ENCODE measurements at places on chromosomes 7 and 10.

GRCh38 chr7:2118630-2119190 is 114.0 kb downstream of the MAD1L1 start:
- no peak for DNase-seq

- DNase-seq = no peak
Measured at GRCh38 chr10:9254353-9254752, 1199.9 kb downstream of the GATA3 start.

DNA sequence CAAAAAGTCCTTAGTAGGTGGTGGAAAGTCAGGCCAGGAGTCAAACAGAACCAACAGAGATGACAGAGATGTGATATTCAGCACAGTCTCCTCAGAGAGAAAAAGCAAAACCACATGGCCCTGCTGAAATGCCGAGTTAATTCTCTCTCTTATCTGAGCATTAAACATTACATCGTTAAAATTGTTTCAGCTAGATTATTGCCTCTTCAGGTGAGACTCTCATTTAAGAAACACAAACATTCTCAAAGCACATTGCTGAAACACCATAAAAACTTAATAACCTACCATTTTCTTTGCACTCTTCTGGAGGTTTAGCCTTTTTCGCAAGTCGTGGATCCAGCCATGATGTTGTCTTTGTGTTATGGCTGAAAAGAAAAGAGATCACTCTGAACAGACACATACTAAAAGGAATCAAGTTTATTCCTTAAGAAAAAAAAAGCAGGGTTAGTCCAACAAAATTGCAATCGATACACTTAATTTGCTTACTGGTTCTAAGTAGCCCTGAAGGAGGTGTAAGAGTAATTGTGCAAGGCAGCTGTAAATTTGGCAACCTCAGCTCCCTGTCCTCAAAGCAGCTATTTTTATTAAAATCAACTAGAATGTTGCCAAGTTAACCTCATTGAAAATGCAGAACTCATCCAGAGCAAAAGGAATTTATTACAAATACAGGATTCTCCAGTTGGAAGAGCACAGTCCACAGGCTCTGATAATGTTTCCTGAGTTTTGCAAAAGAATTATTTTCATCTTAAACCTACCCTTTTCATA is 691.1 kb downstream of the PHTF2 start:
- DNase-seq = no peak

- no peak for DNase-seq
Measured at GRCh38 chr10:33861016-33861704, 526.7 kb upstream of the NRP1 start.

GRCh38 chr10:69629897-69630650 is at the start of gene FAM241B:
FAM241B (plus strand) TSS chr10:69630247; CDS start chr10:69631744, 1,497 bp downstream.
- peak; percentile 76 for DNase-seq

DNA sequence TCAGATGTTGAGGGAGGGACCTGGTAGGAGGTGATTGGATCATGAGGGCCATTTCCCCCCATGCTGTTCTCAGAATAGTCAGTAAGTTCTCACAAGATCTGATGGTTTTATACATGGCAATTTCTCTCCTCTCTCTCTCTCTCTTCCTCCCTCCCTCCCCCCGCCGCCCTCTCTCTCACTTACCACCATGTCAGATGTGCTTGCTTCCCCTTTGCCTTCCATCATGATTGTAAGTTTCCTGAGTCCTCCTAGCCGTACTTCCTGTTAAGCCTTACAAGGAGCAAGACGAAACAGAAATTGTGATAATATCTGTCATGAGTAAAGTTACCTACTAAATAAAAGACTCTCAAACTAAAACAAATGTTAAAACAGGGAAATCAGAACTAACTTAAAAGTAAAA is 19.9 kb upstream of the GPR141 start:
- no peak for DNase-seq

GRCh38 chr7:141754939-141755338 is 9.0 kb upstream of the TAS2R3 start:
- DNase-seq = no peak

- no peak for DNase-seq
Measured at GRCh38 chr10:132698761-132699391, 87.1 kb downstream of the NKX6-2 start.

DNA sequence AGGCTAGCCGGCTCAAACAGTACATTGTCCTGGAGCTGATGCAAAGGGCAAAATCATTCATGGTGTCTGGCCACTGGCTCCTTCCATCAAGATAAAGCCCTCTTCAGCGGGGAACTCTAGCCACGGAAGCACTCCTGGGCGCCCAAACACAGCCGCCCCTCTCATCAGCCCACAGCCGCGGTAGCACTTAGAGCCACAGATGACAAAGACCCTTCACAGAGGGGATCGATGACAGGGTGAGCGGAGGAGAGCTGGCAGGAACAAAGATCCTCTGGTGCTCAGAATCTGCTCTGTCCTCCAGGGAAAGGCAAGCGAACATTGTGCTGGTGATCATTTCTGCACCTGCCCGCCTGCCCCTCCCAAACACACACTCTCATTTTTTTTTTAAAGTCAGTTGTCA is 222.2 kb upstream of the NRP1 start:
- peak; percentile 22 for DNase-seq

- no peak for DNase-seq
Measured at GRCh38 chr10:29389493-29389892, 100.6 kb downstream of the LYZL1 start.

DNA sequence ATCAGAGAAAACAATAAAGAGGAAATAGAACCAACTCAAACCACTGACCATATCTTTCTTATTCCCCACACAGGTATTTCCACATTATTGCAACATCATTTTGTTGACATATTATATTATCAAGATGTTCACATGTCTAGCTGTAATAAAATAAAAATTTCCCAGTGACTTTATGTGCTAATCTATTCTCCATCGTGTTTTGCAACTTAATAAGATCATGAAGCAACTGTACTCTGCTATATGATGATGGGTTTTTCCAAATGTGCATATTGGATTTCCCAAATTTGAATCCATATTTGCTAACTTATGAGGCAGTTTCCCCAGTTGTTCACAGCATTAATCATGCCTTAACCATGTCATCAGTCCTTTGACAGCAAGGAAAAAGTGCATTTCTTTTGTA is 127.8 kb downstream of the ITGB8 start:
- no peak for DNase-seq

GRCh38 chr10:92891885-92892690 is 43.8 kb downstream of the EXOC6 start:
- no peak for DNase-seq

DNA sequence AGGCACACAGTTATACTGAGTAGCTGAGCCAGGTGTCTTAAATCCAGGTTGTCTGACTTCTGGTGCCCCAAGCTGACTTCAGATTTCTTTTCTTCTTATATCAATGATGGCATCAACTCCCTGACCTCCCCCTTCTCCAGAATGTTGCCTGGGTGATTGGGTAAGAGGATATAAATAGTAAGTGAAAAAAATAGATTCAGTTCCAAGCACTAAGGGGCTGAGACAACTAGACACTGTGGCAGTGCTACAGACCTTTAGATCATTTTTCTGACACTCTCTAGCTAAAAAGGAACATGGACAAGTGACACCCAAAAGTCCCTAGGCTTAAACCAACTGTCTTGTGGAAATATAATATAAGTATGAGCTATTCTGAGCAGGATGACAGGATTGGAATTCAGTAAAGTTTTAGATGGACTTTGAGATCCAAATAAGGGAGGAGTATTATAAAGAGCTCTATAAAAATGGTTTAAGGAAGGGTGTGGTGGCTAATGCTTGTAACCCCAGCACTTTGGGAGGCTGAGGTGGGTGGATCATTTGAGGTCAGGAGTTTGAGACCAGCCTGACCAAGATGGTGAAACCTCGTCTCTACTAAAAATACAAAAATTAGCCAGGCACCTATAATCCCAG is 589.1 kb upstream of the GALNT17 start:
- no peak for DNase-seq

DNA sequence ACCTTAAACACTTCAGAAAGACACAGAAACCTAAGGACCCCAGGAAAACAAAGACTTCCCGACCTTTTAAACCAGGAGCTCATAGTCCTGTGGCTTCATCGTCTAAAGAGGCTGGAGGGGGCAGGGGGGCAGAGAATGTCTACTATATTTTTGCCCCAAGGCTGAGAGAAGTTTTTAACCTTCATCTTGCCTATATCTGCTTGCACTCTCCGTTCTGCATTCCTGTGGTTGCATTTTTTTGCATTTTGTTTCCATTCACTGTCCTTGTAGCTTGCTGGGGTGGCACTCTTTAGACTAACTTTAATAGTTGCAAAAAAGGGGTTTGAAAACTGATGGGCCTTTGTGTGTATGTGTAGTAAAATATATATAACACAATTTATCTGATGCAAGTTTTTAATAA is 23.7 kb downstream of the PRKAR2B start:
- no peak for DNase-seq

- no peak for DNase-seq
Measured at GRCh38 chr10:110612087-110612486, 32.0 kb upstream of the RBM20 start.

DNA sequence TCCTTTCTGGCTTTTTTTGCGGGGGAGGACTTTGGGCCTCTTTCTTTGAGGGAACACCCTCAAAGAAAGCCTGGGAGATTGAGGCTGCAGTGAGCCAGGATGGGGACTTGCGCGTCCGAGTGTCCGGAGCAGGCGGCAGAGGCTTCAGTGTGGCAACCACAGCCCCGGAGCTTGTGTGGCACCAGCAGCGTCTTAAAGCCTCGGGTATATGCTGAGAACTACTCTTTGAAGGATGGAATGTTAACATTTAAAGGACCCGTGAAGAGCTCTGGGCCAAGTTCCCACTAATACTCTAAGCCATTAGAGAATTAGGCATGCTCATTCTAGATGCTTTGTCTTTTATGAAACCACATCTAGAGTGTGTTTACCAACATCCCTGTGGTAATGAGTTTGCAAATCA is 168.2 kb downstream of the SEPTIN7 start:
- DNase-seq = no peak

DNA sequence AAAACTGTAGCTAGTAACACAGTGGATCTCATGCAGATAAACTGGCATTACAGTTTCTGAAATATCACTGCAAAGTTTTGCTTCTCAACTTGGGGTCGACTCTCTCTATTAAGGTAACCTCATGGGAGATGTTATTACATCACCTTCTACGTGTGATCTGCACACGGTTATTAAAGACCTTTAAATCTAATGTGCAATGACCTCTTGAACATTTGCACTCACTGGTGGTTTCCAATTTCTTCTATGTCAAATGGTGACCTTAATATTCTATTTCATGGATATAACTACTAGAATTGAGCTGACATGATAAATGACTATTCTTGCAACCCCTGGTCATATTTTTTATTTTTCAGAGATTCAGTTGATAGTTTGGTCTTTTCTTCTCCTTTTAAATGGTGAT is 191.3 kb downstream of the PPP1R3A start:
- no peak for DNase-seq

GRCh38 chr10:79184145-79184625 is 115.4 kb downstream of the ZMIZ1 start:
- no peak for DNase-seq

GRCh38 chr10:103574097-103575061 is 80.9 kb downstream of the NEURL1 start:
- DNase-seq = no peak

DNA sequence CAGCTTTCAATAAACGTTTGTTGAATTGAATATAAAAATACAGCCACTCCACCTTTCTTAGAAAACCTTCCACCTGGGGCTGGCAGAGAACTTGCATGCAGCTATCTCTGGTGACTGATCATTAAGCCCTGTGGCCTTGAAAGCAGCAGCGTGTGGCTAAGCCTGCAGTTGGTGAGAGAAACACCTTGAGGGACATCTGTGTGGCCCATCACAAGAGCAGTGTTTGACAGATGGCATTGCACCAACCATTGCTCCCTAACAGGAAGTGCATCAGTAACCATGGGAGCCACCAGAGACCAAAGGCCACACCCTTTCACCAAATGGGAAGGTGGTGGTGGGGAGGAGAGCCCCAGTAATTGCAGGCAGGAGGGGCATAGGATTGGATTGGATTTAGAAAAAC is 22.4 kb downstream of the RHOBTB1 start:
- no peak for DNase-seq

- no peak for DNase-seq
Measured at GRCh38 chr10:130954326-130954905, 357.1 kb downstream of the TCERG1L start.

DNA sequence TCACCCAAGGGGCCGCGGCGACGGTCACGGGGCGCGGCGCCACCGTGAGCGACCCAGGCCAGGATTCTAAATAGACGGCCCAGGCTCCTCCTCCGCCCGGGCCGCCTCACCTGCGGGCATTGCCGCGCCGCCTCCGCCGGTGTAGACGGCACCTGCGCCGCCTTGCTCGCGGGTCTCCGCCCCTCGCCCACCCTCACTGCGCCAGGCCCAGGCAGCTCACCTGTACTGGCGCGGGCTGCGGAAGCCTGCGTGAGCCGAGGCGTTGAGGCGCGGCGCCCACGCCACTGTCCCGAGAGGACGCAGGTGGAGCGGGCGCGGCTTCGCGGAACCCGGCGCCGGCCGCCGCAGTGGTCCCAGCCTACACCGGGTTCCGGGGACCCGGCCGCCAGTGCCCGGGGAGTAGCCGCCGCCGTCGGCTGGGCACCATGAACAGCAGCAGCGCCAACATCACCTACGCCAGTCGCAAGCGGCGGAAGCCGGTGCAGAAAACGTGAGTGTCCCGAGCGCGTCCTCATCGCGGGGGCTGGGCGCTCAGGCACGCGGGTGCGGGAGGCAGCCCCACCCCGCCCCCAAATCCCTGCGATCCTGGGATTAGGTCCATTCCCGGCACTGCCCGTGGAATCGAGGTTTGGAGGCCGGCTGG is 509 bp downstream of the AHR start:
- DNase-seq = no peak

All from neural crest cell (in vitro differentiated cells).